ENCODE measurements at places on chromosomes 11 and 22.

- DNase-seq: no peak
- no peaks in the 10 kb centered on the region for H3K4me1 ChIP-seq
- H3K27ac ChIP-seq: no peak overlapping the region
- H3K36me3 ChIP-seq: no peaks in the 10 kb centered on the region
Measured at GRCh38 chr11:112773264-112773663, 188.0 kb upstream of the NCAM1 start.

DNA sequence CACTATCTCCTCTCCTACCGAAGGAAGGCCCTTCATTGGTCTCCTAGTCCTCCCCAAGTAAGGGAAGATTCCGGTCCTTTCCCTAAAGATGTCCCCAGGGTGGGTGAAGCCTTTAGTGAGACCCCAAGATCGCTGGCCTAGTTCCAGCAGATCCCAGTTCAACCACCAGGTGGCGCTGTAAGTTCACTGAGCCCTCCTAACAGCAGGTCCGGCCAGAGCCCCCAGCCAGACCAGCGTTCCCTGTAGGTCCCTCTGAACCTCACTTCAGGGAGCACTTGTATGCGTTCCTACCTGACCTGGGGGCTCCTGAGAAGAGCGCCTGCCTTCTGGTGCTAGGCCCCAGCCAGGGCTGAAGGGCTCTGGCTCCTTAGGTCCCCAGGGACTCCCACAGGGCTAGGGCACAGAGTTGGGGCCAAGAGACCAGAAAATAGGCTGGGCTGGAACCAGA lies 38.1 kb downstream of the LMO1 start:
- H3K36me3 ChIP-seq: no peaks in the 10 kb centered on the region
- no peak overlapping the region for H3K4me3 ChIP-seq
- no peak overlapping the region for H3K27ac ChIP-seq
- H3K27me3 ChIP-seq: no peaks in the 10 kb centered on the region
- H3K4me1 ChIP-seq: no peaks in the 10 kb centered on the region

GRCh38 chr22:48141301-48141700 lies 1378.9 kb downstream of the TBC1D22A start:
- H3K27me3 ChIP-seq: no peaks in the 10 kb centered on the region
- DNase-seq: no peak
- no peak overlapping the region for H3K27ac ChIP-seq
- no peaks in the 10 kb centered on the region for H3K4me1 ChIP-seq
- H3K4me3 ChIP-seq: no peak overlapping the region

DNA sequence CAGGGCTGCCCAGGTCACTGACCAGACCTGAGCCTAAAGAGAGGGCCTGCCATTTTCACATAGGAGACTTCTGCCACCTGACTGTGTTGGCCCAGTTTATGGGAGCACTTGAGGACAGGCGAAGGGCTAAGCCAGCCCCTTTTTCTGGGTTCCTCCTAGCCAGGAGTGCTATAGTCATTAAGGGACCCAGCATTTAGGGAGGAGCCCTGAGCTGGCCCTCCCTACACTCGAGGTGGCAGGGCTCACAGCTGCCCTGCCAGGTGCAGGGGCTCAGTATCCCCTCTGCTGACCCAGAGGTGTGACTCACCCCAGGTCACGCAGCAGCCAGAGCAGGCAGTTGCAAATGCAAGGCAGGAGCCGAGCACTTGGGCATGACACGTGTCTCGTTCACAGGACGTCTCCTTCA lies 86.3 kb upstream of the CRYBB3 start:
- H3K36me3 ChIP-seq: no peaks in the 10 kb centered on the region
- no peak for DNase-seq
- H3K27me3 ChIP-seq: no peaks in the 10 kb centered on the region
- peaks cover 13% of the 10 kb centered on the region for H3K4me1 ChIP-seq

DNA sequence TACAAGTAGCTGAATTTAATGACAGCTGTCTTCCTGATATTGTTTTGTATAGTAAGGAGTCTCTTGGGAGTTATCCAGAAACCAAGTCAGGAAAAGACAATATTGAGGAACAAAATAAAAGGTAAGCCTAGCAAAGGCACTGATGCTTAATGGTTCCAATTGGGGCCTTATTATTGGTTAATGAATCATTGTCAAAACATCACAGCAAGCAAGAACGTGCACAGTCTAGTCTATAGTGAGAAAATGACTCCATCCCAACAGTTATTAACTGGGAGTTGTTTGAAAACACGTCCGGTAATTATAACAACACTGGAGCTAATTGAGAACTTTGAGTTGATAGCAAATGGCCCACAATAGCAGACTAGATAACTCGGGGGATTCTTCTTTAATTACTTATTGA lies 17.7 kb downstream of the BSX start:
- no peak for DNase-seq
- no peaks in the 10 kb centered on the region for H3K27me3 ChIP-seq
- no peak overlapping the region for H3K4me3 ChIP-seq

- DNase-seq: no peak
- H3K27ac ChIP-seq: no peak overlapping the region
- H3K4me3 ChIP-seq: no peak overlapping the region
Measured at GRCh38 chr11:12090761-12091258, 19.6 kb upstream of the MICAL2 start.

GRCh38 chr22:28983788-28984441 lies 77.7 kb downstream of the C22orf31 start:
- no peak for DNase-seq
- H3K27me3 ChIP-seq: no peaks in the 10 kb centered on the region

Data from CD8-positive, alpha-beta memory T cell (primary cell).